ENCODE measurements at places on chromosomes 2 and 18.
A peak's percentile ranks its signal among the peaks of the same experiment; 100 is the strongest.

DNA sequence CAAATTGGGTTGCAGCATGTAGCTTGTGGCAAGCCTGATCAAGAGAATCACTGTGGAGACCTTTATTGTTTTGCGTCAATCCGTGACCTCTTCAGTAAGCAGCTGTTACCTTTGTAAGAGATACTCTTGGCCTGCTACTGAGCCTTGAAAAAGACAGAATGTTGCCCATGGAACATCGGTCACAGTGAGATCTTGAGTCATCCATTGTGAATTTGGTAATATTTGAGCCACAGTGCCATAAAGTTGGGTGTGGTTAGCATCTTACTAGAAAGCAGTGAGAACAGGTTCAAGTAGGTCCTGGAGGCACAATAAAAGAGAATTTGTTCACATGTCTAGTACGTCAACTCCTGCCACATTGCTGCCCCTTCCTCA is 12.7 kb upstream of the EFR3B start:
- no peak for DNase-seq

DNA sequence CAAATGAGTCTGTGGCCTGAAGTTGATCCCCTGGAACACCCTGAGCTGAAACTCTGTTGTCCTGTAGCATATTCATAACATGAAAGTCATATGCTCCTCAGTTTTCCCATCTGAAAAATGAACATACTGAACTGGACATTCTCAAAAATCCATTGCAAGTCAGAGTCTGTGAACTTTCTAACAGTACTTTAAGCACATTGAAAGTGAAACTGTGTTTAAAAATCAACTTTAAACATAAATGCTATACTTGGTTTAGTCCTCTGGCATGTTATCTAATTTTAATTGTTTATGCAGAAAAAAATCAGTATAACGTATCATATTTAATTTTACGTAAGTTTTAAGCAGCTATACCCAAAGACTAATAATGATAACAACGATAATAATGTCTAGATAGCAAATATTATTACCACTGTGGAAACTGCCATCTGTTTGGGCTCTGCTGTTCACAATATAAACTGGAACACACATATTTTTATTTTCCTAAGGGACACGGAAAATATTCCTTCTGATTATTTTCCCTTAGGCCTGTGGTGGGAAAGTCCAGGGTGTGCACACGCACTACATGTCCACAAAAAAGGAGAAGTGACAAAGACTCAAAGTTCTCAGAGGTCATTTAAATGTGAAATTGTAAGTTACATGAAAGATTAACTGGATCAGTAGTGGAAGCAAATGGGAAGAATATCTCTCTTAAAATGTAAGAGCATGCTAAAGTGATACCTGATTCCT is 56.1 kb upstream of the TTN start:
- no peak for DNase-seq

DNA sequence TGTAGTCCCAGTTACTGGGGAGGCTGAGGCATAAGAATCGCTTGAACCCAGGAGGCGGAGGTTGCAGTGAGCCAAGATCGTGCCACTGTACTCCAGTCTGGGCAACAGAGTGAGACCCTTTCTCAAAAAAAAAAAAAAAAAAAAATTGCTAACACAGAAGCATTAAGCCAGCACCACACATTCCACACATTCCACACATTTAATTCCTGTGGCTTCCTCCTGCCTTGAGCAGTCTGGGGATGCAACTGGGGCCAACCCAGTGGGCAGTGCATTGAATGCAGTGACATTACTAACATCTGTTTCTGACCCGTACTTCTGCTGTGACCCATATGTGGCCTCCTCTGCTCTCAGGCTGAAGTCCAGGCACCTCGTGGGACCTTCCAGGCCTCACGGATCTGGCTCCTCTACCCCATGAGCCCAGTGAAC is 107.0 kb downstream of the BCL2L11 start:
- no peak for DNase-seq

DNA sequence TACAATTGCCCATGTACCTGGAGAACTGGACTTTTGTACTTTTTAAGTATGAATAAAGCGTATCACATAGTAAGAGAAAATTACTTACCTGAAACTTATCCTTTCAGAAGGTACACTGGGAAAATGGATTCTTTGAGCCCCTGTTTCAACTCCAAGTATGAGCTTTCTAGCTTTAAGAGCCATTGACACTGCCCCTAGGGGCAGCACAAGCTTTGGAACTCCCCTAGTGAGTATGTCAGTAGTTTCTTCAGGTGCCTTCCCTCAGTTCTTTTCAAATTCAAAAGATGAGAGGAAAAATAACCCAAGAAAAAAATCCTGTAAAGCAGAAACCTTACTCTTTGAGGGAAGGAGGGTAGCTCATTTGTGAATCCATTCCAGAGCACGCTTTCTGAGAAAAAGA is 124.1 kb downstream of the MEMO1 start:
- no peak for DNase-seq

DNA sequence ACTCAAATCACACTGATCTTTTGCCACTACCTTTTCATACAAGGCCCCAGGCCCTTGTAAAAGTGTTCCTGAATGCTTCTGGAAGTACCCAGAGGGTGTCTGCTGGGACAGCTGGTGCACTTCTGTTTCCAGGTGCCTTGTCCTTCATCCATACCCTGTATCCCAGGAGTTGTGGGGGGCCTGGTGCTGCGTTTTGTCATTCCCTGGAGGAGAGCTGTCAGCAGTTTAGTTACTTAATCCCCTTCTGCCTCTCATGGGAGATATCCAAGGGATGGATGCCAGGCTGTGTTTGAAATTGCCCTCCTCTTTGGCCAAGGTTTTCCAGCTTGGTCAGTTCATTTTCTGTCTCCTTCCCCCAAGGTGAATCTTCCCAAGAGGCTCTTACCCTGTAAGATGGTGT is 158.3 kb downstream of the WDSUB1 start:
- DNase-seq = no peak

DNA sequence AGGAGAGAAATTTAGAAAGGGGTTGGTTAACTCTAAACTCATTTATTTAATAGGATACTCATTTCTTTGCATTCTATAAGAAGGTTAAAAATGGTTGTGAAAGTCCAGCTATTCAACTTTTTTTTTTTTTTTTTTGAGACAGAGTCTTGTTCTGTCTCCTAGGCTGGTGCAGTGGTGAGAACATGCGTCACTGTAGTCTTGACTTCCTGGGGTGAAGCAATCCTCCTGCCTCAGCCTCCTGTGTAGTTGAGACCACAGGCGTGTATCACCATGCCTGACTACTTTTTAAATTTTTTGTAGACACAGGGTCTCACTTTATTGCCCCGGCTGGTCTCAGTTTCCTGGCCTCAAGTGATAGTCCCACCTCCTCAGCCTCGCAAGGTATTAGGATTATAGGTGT is 11.9 kb downstream of the ELP2 start:
- DNase-seq = no peak

DNA sequence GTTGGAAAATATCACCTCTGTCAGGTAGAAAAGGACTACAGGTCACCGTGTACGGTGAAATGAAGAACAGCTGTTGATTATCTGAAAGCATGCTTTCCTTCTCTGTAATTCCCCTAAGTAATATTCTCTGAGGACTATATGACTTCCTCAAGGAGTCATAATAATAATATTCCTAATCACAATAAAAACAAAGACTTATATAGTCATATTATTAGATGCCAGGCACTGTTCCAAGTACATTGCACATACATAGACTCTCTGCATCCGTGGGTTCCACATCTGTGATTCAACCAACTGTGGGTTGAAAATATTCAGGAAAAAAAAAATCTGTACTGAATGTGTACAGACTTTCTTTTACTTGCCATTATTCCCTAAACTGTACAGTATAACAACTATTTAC is 512.4 kb upstream of the ID2 start:
- no peak for DNase-seq

- DNase-seq = no peak
Observed at GRCh38 chr18:77038182-77038858, 94.3 kb downstream of the MBP start.

- DNase-seq = no peak
Observed at GRCh38 chr2:71546777-71547281, 93.5 kb downstream of the DYSF start.

GRCh38 chr2:237264480-237265219 is 149.3 kb downstream of the COL6A3 start:
- no peak for DNase-seq

DNA sequence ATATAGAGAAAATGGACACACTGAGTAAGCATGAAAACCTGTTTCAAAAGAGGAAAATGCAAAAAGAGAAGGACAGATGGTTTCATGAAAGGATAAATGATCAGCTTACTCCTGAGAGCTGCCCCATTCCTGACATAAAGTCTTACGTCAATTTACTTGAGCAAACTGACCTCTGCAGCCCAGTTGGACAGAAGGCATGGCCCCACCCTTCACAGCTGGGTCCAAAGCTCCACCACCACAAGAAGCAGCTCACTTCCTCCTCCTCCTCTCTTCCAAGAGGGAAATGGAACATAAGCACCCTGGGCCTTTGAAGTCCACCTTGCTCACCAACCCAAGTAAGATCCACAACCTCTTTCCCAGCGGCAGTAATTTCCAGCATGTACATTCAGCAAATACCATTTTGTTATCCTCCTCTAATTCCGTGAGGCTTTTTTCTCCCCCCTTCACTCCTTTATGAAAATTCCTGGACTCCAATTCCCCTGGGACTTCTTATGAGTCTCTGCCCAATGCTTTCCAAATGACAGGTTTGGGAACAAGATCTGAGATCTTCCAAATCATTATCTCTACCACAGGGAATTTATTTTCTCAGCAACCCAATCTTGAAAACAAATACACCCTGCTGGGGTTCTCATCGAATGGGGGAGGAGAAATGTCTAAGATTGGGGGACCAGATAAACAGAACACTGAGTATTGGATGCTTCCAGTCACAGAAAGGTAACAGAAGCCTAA is 10.1 kb downstream of the COL4A4 start:
- DNase-seq = no peak

GRCh38 chr2:128093762-128094161 is 2.8 kb downstream of the UGGT1 start:
- DNase-seq = no peak

DNA sequence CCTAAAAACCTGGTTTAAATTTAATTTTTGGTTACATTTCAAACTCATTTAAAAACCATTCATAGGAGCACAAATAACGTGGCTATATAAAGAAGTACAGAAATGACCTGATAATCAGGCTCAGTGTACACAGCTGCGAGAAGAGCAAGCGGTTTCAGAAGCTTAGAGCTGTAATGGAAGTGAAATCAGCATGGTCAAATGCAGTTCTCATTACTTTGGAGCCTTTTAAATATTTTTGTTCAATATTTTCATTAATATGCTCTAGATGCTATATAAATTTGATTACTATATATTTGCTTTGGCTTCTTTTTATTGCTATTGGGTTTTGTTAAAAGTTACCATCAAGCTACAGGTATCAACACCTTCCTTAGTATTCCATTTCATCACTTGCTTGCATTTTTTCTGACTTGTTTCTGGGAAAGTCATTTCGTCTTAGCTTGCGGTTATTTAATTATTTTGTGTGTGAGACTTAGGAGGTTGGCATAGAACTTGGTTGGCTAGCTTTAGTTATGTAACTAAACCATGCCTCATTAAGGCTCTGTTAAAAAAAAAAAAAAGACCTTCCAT is 58.7 kb downstream of the AFTPH start:
- DNase-seq = no peak

DNA sequence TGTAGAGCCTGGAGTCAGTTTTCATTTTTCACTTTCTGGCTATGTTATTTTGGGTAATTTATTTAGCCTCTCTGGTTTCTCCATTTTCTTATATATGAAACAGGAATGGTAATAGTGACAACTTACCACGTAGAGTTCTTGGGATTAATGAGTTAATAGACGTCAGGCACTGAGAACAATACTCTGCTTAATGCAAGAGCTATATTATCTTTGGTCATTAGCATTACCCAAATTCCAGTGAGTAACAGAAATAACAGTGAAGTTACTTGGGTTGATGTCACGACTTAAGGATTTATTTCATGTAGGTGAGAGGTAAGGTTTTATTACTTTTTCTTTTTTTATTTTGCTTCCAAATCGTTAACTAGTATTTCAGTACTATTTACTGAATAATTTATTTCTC is 601.0 kb upstream of the GCFC2 start:
- no peak for DNase-seq

DNA sequence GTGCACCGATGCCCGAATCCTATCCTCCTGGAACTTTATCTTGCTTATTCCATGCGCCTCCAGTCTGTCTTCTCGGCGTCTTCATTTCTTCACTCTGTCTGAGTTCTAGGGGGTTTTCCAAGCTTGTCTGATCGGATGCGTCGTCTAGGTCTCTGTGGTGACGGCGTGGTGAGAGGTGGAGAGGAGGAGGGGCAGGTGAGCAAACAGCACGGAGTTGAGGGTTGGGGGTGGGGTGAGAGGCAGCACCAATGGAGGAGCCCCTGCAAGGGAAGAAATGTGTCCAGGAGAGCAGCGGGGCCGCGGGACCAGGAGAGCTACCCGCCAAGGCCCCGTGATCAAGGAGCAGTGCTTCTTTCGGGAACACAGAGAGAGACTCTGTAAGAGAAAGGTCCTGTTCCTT is 131.3 kb upstream of the TWIST2 start:
- DNase-seq = no peak

DNA sequence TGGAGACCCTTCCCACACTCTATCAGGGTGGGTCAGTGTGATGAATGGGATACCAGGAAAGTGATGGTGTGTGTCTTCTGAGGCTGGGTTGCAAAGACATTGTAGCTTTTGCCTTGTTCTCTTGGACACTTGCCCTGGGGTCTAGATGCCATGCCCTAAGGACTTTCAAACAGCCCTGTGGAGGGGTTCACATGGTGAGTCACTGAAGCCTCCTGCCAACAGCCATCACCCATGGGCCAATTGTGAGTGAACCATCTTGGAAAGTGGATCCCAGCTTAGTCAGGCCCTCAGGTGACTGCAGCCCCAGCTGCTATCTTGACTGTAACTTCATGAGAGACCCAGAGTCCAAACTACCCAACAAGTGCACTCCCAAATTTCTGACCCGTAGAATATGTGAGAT is 25.8 kb upstream of the IGFBP5 start:
- DNase-seq = no peak

DNA sequence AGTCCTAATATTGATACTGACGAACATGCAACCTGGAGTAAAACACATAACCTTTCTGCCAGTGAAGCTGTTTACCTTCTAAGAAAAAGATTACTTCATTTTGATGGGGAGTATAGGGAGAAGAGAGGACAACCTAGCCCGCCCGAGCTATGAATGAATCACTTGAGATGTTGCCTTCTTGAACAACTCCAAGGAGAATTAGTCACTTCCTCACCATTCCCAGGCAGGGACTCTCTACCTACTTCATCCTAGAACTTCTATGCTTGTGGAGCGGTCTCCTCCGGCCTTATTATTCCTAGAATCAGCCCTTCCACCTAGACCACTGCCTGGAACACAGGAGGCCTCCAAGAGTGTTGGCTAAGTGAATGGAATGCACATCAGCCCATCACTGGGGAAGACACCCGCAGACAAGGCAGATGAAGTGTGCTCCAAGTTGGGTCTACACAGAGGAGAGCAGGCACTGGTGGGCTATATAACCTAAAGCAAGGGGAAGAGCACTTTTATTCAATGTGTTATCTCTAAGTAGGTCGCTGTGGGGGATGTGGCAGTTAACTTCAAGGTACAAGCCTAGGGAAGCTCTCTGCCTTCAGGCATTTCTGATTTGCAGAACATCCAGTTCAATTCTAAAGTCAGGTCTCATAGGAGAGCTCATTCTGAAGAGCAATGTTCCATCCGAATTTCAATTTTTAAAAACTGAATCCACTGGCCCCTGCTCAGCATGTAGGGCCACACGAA is 57.4 kb downstream of the STK39 start:
- DNase-seq = peak; percentile 54

GRCh38 chr2:122433123-122433754 is 677.8 kb downstream of the TSN start:
- no peak for DNase-seq
